RPMI7951 (cell line): ENCODE measurements at places on chromosomes 4 and X. TPM values are rescaled to one million over a fixed set of nuclear protein-coding genes. Genes with fewer than 3 reads are reported as not detected.

Gene BEX2
- 0.20 TPM in 1 of 2 replicates, not detected in the other for total RNA-seq

Gene CORIN
- not detected in 2 replicates for total RNA-seq

Gene ITM2A
- 0.12 TPM in 1 of 2 replicates, not detected in the other for total RNA-seq

Gene EVC2
- total RNA-seq: 2.6 and 3.4 TPM in 2 replicates

Gene FNIP2
- total RNA-seq: 6.2 and 10.0 TPM in 2 replicates

Gene RAB33A
- total RNA-seq: 1.6 and 2.0 TPM in 2 replicates

Gene TSPAN6
- 19.7 and 24.2 TPM in 2 replicates for total RNA-seq

Gene FBXW7
- 19.9 and 24.3 TPM in 2 replicates for total RNA-seq

Gene PSAPL1
- under 0.01 TPM in 1 of 2 replicates, not detected in the other for total RNA-seq

Gene PCYT1B
- 0.39 and 0.84 TPM in 2 replicates for total RNA-seq

Gene ATP6AP1
- 29.0 and 36.1 TPM in 2 replicates for total RNA-seq

Gene ASB5
- not detected in 2 replicates for total RNA-seq

Gene PDCL2
- total RNA-seq: not detected in 2 replicates

Gene MAGEB10
- total RNA-seq: not detected in 2 replicates

Gene USP17L5
- total RNA-seq: not detected in 2 replicates

Gene FAM9C
- under 0.01 TPM in 1 of 2 replicates, not detected in the other for total RNA-seq

Gene OTC
- total RNA-seq: not detected in 2 replicates

Gene EGFL6
- not detected in 2 replicates for total RNA-seq

Gene ZNF81
- 4.2 and 4.7 TPM in 2 replicates for total RNA-seq

Gene RBM47
- total RNA-seq: 7.0 and 8.5 TPM in 2 replicates

Gene ZCCHC18
- 0.20 TPM in 1 of 2 replicates, not detected in the other for total RNA-seq

Gene STARD8
- total RNA-seq: 10.2 and 11.6 TPM in 2 replicates

GRCh38 chr4:148056879-148057278, 325.0 kb downstream of the ARHGAP10 start:
- peak; percentile 74 for DNase-seq

- DNase-seq: no peak
These were observed 91.7 kb downstream of the FRMPD4 start for GRCh38 chrX:12229986-12230385.

GRCh38 chrX:24603191-24603590, 44.0 kb downstream of the PCYT1B start:
- no peak for DNase-seq

GRCh38 chrX:136176399-136176825, 29.1 kb downstream of the FHL1 start:
- peak; percentile 75 for DNase-seq

- no peak for DNase-seq
These were observed 1.2 kb downstream of the EIF1AX start for GRCh38 chrX:20140420-20140819.

DNA sequence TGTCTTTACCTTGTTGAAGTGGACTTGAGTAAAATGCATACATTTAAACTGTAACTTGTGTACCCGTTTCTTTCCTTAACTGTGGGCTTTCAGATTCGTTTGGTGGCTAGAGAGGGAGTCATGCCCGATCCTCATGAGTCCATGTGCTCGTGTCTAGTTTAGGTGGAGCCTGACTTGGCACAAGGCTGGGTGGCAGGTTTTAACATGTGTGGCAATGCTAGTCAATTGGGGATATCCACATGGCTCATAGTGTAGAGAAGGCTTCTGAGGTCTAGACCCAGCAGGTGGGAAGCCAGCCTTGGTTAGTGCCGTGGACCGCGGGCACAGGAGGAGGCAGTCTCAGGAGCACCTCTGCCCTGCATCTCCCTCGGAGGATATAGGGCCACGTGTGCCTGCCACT, 48.5 kb upstream of the CLCN4 start:
- DNase-seq: no peak

GRCh38 chr4:36414248-36414647, 132.8 kb downstream of the DTHD1 start:
- DNase-seq: no peak

- DNase-seq: peak; percentile 67
These were observed 123.3 kb upstream of the TBL1X start for GRCh38 chrX:9341291-9342201.

- DNase-seq: peak; percentile 80
These were observed 828 bp downstream of the MCUB start for GRCh38 chr4:109560687-109561461.

GRCh38 chrX:40291553-40291952, 193.8 kb upstream of the BCOR start:
- no peak for DNase-seq

GRCh38 chr4:26995316-26995715, 134.7 kb downstream of the STIM2 start:
- no peak for DNase-seq

GRCh38 chrX:134658760-134659023, 421 bp upstream of the PLAC1 start:
- no peak for DNase-seq

DNA sequence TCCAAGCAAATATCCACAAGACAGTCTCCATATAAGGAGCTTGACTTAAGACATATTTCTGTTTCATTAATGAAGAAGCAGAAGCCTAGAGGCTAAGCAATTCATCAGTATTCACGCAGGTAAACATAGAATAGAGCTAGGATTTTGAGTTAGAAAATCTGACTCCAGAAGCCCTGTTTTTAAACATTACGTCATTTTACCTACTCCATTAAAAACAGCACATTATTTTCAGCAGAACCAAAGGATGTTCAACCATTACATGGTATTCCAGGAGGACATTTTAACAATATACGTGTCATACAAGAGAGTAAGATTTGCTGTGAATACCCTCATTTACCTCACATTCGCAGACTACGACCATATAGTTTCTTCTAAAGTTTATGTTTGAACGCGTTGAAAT, 403.3 kb upstream of the TRAM1L1 start:
- no peak for DNase-seq

DNA sequence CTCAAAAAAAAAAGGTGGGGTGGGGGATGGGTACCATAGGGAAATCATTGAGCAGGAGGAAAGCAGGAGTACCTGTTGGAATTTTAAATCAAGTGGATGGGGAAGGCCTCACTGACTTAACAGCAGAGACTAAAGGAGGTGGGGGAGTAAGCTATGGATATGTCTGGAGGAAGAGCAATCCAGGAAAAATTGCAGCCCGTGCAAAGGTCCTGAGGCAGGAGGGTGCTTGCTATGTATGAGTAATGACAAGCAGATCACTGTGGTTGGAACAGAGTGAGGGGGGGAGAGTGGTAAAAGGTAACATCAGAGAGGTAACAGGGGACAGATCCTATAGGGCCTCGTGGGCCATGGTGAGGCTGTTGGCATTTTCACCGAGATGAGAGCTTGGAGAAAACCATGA, 4.1 kb downstream of the FTSJ1 start:
- no peak for DNase-seq

DNA sequence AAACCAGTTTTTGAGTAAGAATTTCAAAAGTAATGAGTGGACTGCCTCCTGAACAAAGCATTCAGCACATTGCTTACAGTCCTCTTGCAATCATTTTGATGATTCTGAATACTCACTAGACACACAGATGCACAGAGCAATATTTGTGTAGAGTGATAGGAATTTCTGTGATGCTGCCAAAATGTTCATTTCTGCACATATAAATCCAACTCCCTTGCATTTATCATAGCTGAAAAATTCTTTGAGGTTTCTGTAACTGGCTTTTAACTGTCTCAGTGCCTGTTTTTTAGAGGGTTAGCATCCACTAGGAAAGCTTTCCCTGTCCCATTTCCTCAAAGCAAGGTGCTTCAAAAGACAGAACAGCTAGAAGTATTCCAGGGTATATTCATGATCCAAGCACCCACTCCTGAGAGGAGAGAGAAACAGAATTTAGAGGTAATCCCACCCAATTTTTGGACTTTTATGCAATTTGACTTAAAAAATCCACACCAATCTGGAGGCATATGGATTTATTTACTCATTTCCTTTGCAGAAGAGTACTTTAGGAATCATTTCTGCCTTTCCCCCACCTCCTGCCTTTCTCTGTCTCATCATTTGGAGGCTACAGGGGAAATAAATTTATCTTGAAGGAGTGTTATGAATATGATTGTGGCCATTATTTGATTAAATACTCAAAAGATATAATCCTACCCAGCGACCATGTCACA, 234.5 kb upstream of the SLIT2 start:
- no peak for DNase-seq

GRCh38 chr4:177596035-177596434, 153.8 kb upstream of the AGA start:
- DNase-seq: peak; percentile 90

GRCh38 chr4:36241771-36242170, 2.5 kb downstream of the ARAP2 start:
- DNase-seq: no peak

- no peak for DNase-seq
These were observed 659.8 kb upstream of the MAGEB2 start for GRCh38 chrX:29555465-29556091.

- DNase-seq: no peak
These were observed 410.5 kb downstream of the PPP3CA start for GRCh38 chr4:100936661-100937375.

DNA sequence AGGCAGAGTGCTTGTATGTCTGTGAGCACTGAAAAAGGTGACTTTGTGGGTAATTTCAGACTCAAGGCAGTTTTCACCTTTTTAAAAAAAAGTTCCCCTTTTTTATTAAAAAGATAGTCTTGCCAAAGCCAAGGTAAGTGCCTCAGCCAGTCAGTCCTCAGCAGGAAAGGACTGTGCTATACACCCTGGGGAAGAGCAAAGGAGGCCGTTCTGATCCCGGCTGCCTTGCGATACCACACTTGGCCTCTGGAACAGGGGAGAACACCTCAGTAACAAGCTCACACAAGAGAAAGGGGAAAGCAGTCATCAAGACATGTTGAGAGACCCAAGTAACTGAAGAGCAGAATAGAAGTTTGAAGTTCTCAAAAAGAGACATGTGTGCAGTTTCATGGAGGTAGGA, 541.7 kb downstream of the BCOR start:
- DNase-seq: no peak

GRCh38 chr4:5416637-5417036, 291.7 kb downstream of the EVC2 start:
- DNase-seq: no peak

- no peak for DNase-seq
These were observed 13.6 kb downstream of the PDCL2 start for GRCh38 chr4:55578341-55579010.

DNA sequence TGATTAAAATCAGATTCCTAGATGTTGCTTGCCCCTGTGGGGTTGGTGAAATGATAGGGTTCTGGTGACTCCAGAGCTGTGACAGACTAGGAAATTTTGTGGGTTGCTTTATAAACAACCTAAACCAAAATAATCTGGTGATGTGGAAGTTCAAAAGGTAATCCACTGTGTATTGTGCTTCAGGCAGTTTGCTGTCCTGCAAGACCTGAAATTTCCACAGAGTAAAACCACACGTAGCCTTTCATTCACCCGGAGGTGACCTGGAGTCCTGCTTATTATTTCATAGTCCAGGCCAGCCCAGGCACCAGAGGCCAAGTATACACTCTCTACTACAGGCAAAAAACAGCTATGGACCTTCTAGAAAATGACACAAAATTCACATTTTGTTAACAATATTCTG, 114.6 kb upstream of the CBR4 start:
- DNase-seq: peak; percentile 91

- no peak for DNase-seq
These were observed 5.7 kb downstream of the JAKMIP1 start for GRCh38 chr4:6194458-6195195.

DNA sequence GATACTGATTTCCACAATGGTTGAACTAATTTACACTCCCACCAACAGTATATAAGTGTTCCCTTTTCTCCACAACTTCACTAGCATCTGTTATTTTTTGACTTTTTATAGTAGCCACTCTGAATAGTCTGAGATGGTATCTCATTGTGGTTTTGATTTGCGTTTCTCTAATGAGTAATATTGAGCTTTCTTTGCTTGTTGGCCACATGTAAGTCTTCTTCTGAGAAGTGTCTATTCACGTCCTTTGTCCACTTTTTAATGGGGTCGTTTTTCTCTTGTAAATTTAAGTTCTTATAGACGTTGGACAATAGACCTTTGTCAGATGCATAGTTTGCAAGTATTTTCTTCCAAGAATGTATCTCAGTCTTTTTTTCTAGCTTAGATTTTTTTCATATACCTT, 10.0 kb downstream of the FBXW7 start:
- DNase-seq: no peak

DNA sequence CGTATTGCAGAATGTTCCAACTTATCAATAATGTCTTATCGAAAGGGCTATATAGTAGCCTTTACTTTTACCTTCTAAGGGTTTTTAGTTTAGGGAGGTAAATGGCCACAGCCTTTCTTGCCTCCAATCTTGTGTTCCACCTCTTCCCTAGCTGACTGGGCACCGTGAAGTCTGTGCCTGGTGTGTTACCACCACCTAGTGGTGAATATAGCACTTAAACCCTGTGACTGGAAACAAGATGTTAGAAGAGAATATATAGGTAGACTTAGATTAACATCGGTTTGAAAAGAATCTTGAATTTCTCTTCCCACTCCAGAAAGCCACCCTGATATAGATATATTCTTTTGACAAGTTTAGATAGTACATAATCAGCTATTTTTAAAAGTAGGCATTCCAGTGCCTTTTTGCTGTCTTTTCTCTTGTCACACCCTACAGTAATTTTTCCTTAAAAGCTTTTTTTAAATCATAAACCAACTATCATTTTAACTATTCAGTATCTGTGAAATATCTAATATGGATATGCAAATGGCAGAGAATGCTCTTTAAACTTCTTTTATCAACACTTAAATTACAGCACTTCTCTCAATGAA, 27.8 kb upstream of the ADH7 start:
- peak; percentile 59 for DNase-seq

DNA sequence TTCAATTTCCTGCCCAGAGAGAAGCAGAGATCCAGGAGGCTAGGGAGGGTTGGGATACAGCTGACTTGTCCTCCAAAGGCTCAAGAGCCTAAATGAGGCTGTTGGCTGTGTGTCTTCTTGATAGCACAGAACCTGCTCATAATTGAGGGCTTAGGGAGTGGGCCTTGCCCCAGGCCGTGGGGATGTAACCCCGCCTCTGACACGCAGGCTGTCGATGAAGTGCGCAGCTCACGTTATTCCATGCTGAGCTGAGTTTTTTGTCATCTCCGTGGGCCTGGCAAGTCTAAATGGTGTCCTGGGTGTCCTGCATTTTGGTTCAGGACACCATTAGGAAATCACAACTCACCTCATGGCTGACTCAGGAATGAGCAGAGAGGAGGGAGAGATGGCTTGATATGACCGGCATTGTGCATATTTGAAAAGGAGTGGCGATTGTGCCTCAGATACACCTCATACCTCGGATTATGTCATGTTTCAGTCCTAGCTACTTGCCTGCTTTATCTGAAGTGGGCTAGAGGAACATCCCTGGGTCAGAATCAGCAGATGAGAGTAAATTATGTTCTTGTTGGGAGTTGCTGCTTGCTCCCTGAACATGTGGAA, 43.7 kb downstream of the FHDC1 start:
- DNase-seq: no peak
